CD4-positive, alpha-beta T cell treated with Interleukin-1 beta for 1 hour (primary cell): ENCODE measurements at places on chromosomes 5 and 9.

- DNase-seq = no peak
These were observed 34.8 kb downstream of the ADAMTS12 start for GRCh38 chr5:33857037-33857436.

- DNase-seq = no peak
These were observed 35.4 kb upstream of the MSH3 start for GRCh38 chr5:80619086-80619485.

- no peak for DNase-seq
These were observed 8.2 kb upstream of the AGPAT2 start for GRCh38 chr9:136695435-136695895.

GRCh38 chr5:161660806-161661205 lies 24.7 kb upstream of the GABRA6 start:
- no peak for DNase-seq

DNA sequence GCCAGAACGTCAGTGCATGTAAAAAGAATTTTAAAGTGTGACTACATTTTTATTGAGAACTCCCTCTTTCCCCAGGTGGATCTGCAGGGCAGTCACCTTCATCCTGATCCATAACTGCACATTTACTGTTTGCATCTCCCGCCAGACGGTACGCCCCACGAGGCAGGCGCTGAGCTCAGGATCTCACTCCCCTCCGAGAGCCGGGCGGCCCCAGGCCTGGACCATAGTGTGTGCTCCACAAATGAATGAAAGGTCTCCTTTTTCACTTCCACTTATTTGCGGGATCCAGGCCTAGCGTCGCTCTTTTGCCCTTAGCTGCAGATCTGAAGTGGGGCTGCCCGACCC lies 378 bp downstream of the DROSHA start:
- peak; percentile 12 for DNase-seq

DNA sequence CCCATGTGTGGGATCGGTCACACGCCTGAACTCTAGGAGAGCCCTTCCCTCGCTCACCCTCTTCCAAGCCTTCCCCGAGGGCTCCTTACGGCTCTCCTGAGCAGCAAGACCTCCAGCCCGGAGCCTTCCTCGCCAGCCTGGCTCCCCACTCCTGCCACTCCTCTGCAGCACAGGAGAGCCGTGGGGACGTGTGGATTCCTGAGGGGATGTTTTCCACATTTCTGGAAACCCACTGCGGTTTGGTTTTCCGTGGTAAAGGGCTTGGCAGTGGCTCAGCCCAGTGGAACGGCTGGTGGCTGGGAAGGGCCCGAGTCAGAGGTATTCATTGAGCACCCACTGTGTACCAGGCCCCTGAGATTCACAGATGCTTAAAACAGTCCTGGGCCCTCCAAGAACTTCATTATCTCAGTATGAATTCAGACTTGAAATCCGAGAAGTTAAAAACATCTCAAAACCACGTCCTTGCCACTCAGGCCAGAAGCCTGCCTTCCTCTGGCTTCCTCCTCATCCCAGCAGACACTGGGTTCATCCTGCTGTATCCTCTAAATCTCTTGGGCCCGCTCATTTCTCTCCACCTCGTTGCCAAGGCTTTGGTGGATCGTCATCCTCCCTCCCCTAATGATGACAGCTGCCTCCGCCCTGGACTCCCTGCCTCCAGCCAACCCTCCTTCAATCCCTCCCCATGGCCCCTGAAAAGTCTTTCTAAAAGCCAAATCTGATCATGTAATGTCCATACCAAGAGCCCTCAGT lies 109.6 kb downstream of the FGF18 start:
- no peak for DNase-seq

- DNase-seq = no peak
These were observed 18.1 kb upstream of the SSBP2 start for GRCh38 chr5:81768935-81769452.

- DNase-seq = no peak
These were observed 40.2 kb downstream of the MEF2C start for GRCh38 chr5:88842784-88843183.

- no peak for DNase-seq
These were observed 36.4 kb upstream of the SV2C start for GRCh38 chr5:76046741-76047140.

DNA sequence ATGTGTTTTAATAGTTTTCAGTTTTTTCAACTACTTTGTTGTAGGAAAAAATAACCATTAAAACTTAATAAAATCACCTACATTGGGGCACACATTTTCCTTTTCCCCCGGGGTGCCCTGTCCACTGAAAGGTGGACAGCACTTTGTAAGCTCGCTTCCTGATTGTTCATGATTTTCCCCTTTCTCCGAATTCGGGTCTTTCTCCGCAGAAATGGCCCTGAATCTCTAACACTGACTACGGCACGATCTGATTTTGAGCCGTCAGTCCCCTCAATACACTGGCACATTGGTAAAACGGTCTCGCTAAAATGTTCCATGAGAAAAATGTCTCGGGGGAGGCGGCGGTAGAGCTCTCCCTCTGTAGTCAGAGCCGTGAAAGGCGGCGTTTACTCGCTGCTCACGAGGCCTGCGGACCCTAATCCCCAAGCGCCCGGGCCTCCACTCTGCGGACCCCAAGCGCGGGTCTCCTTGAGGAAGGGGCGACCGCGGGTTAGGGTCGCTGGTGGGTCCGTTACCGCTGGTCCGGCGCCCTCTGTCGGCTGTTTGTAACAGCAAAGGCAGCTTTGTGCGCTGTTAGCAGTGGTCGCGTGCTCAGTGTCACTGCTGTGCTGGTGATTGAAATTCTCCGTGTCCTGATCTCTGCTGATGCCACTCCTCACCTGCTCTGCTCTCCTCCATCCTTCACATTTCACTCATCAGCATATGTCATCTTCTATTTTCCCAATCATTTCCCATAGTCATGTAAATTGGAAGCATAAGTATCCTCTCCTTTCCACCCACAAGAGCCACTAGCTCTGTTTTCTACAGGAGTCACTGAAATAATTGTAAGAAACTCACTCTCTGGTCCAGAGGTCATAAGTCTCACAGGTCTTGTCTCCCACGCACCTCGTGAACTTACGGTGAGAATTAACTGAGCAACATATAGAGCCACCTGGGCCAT lies 10.8 kb upstream of the IFNA2 start:
- DNase-seq = peak; percentile 57

- DNase-seq = no peak
These were observed 173.8 kb upstream of the RAD23B start for GRCh38 chr9:107109324-107109723.

DNA sequence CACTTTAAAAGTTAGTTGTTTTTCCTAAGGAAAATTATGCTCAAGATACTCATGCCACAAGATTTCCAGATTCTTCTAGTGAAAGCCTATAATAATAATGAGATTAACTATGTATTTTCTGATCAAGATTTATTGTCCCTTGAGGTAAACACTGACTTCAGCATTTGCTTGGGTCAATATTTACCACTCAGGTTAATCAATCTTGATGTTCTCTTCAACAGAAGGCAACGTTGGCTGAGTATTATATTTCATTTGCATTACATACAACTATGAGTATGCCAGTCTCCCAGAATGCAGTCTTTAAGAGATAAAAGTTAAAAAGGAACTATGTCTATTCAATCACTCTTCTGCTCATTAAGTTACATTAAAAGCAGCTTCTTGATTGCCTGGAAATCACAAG lies 115.6 kb downstream of the GPR21 start:
- no peak for DNase-seq

- no peak for DNase-seq
These were observed 122.6 kb upstream of the IRX4 start for GRCh38 chr5:2005101-2006041.

DNA sequence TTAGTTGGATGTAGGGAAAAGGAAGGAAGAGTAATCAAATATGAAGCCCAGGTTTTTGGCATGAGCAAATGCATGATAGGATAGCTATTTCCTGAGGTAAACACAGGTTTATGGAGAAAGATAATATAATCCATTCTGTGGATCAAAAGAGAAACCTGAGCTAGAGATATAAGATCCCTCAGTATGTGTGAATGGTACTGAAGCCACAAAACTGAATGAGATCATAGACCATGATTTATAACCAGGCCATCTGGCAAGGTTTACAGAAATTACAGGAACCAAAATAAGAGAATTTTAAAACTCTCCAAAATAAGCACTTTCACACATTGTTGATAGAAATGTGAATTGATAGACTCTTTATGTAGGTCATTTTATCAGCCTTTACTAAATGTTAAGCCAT lies 28.7 kb upstream of the ECM2 start:
- no peak for DNase-seq

DNA sequence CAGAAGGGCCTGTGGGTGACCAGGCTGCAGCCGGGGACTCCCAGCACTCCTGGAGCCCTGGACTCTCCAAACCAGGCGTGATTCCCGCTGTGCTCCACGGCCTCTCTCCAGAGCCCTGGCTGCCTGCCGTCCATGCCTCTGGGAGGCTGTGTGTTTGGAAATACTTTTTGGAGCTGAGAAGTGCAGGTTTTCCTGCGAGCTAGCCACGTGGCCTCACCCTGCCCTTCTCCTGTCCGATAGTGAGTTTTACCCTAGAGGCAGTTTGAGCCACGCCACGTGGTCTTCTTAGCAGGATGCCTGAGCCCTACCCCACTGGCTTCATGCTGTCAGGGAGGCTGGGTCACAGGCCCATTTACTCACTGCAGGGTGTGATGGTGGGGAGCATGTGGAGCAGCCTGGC lies 71.3 kb downstream of the COL5A1 start:
- DNase-seq = no peak

DNA sequence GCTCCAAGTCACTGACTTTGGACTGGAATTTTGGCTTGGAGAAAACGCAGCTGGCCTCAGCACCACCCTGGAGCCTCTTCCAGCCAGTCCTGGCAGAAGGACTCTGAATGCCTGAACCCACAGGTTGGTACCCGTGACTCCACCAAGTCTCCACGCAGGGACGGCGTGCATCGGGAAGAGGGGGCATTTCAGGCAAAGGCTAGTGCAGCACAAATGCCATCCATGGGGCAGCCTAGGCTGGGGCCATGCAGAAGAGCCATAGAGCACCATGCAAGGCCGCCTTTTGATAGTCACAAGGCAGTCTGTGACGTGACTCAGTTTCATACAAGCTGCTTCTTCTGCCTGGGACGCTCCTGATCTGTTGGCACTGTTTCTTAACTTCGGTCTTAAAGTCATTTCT lies 28.0 kb downstream of the GDNF start:
- DNase-seq = no peak

GRCh38 chr5:111628901-111629300 lies 116.6 kb upstream of the STARD4 start:
- no peak for DNase-seq

GRCh38 chr5:66442951-66443445 lies 153.2 kb upstream of the MAST4 start:
- no peak for DNase-seq

- no peak for DNase-seq
These were observed 104.8 kb downstream of the GNA14 start for GRCh38 chr9:77543131-77543822.

DNA sequence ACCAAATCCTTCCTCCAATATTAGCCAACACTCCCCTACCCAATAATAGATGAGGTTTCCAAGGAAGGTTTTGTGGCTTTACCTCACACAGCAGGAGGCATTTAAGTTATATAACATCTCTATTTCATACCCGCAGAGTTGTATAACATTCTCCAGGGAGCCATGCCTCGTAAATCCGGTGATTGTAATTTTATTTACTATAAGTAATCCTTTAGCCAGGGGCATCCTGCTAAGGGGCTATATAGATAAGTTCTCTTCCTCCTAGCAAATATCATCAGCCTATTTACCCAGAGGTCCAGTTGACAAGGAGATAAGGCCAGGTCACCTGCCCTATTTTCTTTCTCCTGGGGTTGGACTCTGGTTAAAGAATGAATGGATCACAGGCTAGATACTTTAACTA lies 2051.0 kb downstream of the EFNA5 start:
- no peak for DNase-seq

GRCh38 chr5:35483780-35484179 lies 133.9 kb upstream of the SPEF2 start:
- no peak for DNase-seq

DNA sequence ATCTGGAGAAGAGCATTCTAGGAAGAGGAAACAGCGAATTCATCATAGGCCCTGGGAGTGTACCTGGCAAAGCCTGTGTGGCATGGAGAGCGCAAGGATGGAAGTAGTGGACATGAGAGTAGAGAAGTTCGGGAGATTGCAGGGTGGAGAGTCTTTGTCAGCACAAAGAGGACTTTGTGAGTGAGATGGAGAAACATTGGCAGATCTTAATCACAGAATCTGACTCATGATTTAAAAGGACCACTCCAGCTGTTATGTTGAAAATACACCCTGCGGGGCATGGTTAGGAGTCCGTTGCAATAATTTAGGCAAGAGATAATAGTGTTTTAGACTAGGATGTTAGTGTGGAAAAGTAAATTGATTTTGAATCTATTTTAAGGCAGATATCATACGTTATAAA lies 116.9 kb downstream of the HACD4 start:
- DNase-seq = no peak

- peak; percentile 40 for DNase-seq
These were observed 232.4 kb downstream of the ESM1 start for GRCh38 chr5:54753034-54753433.

DNA sequence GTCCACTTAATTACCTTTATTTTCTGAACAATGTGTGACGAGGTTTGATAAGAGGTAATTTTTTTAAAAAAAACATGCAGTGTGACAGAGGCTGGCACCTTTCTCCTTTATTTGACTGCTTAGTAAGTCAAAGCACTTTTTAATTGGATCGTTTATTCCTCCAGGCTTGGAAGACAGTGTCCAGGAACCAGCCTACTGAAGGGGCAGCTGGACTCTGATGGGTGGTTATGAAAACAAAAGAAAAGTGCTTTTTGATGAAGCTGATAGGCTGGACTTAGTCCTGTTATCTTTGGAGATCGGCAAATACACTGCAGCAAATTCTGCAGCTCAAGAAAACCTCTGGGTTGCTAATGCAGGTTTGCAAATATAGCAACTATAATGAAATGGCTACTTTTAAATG lies 141.7 kb downstream of the DCP2 start:
- DNase-seq = no peak

GRCh38 chr5:106481374-106481773 lies 1189.4 kb downstream of the EFNA5 start:
- no peak for DNase-seq

DNA sequence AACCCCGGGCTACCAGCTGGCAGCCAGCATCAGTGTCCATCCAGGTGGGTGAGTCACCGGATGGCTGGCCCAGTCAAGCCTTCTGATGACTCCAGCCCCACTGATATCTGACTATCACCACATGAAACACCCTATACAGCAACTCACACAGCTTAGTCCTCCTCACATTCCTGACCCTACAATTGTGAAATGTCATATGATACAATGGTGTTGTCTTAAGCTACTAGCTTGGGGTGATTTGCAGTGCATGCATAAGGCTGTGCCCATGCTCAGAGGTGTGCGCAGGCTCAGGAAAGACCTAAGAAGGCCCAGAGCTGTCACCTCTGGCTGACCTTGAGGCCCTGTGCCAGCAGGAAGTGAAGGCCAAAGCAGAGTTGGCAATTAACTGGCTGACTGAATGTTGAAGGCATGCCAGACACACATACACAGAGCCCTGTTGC lies 21.5 kb upstream of the SEMA4D start:
- no peak for DNase-seq

DNA sequence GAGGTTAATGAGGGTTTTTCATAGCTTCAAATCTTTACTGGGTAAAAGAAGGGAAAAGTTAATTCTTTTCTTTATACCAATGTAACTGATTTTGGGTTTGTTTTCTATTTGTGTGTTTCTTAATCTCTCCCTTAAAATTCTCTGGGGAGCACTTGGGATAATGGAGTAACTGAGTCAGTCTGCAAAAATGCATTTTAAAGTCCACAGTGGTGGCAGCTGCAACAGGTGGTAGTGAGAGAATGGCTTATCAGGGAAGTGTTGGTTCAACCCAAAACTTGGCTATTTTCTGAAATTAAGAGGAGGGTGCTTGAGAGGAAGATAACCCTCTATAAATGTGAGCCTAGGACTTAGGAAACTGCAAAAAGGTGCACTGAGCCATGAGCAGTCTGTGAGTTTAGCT lies 39.9 kb upstream of the ASTN2 start:
- no peak for DNase-seq
